ENCODE measurements at places on chromosomes 16 and 17. TPM values are rescaled to one million over a fixed set of nuclear protein-coding genes. Genes with fewer than 3 reads are reported as not detected.

- DNase-seq: no peak
- no peaks in the 10 kb centered on the region for H3K36me3 ChIP-seq
- peaks cover 27% of the 10 kb centered on the region for H3K4me1 ChIP-seq
- no peak overlapping the region for H3K4me3 ChIP-seq
Observed at GRCh38 chr17:29240477-29240876, 6.2 kb upstream of the CRYBA1 start.

GRCh38 chr16:16067127-16067526, 117.7 kb downstream of the ABCC1 start:
- no peaks in the 10 kb centered on the region for H3K27me3 ChIP-seq
- H3K4me1 ChIP-seq: peaks cover 3% of the 10 kb centered on the region
- DNase-seq: no peak
- no peak overlapping the region for H3K27ac ChIP-seq
- H3K4me3 ChIP-seq: no peak overlapping the region

The TBC1D26 gene
- not detected for polyA plus RNA-seq

GRCh38 chr16:71254832-71255525, 24.5 kb upstream of the HYDIN start:
- no peaks in the 10 kb centered on the region for H3K27me3 ChIP-seq
- H3K4me3 ChIP-seq: no peak overlapping the region
- no peaks in the 10 kb centered on the region for H3K36me3 ChIP-seq
- no peak for DNase-seq

- no peak overlapping the region for H3K4me3 ChIP-seq
- no peaks in the 10 kb centered on the region for H3K4me1 ChIP-seq
- H3K36me3 ChIP-seq: no peaks in the 10 kb centered on the region
- no peaks in the 10 kb centered on the region for H3K27me3 ChIP-seq
- no peak overlapping the region for H3K27ac ChIP-seq
Observed at GRCh38 chr16:74078511-74079231, 217.9 kb upstream of the PSMD7 start.

DNA sequence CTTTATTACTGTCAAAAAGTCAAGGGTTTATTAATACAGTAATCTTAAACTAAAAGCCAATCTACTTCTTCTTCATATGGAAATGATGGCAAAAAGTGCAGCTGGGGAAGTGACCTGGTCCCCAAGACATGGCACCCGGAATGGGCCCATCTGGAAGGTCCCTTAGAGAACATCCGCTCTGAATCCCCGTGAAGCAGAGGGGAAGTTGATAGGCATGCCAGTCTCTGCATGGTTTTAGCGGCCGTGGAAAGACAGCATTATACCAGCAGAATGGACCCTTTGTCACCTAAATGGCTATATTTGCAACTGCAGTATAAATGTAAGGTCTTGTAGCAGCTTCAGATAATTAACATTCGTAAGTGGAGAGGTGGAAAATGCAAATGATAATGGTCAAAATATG, 32.4 kb downstream of the COTL1 start:
- DNase-seq: no peak
- no peak overlapping the region for H3K4me3 ChIP-seq
- H3K36me3 ChIP-seq: peaks cover 20% of the 10 kb centered on the region
- H3K4me1 ChIP-seq: no peaks in the 10 kb centered on the region
- no peak overlapping the region for H3K27ac ChIP-seq
- no peaks in the 10 kb centered on the region for H3K27me3 ChIP-seq
